ENCODE measurements at places on chromosomes 16 and 17. TPM values are rescaled to one million over a fixed set of nuclear protein-coding genes. Genes with fewer than 3 reads are reported as not detected.

Gene TNS4
- 0.94 TPM for total RNA-seq

Gene RPUSD1
- 31.7 TPM for total RNA-seq

Gene NPIPA7
- 2.3 TPM for total RNA-seq

Gene SEC14L1
- total RNA-seq, result 160 TPM

Gene TSEN54
- total RNA-seq, result 186 TPM

Gene TPSD1
- not detected for total RNA-seq

Measured in natural killer cell (primary cell).